Melanocyte of skin (primary cell): ENCODE measurements at places on chromosomes 2 and 18. TPM values are rescaled to one million over a fixed set of nuclear protein-coding genes. Genes with fewer than 3 reads are reported as not detected.

ADAM23 gene
- 5.5 and 18.5 TPM in 2 replicates for total RNA-seq

RBM44 gene
- total RNA-seq, result 0.34 and 0.36 TPM in 2 replicates

TRIM43 gene
- not detected in 2 replicates for total RNA-seq

INSIG2 gene
- 5.9 and 6.7 TPM in 2 replicates for total RNA-seq

CHRND gene
- total RNA-seq, result 0.36 TPM in 1 of 2 replicates, not detected in the other

TBR1 gene
- under 0.01 TPM in 1 of 2 replicates, not detected in the other for total RNA-seq

AAMP gene
- 120 and 131 TPM in 2 replicates for total RNA-seq

EVX2 gene
- not detected in 2 replicates for total RNA-seq

DSG1 gene
- total RNA-seq, result not detected in 2 replicates

CCDC102B gene
- 0.77 and 1.00 TPM in 2 replicates for total RNA-seq

TOGARAM2 gene
- under 0.01 TPM in 2 replicates for total RNA-seq

RGPD4 gene
- under 0.01 TPM in 1 of 2 replicates, not detected in the other for total RNA-seq

ST6GAL2 gene
- not detected in 2 replicates for total RNA-seq

SIX3 gene
- total RNA-seq, result not detected in 2 replicates

CABYR gene
- total RNA-seq, result 1.0 and 3.3 TPM in 2 replicates

DAPL1 gene
- total RNA-seq, result 11.7 and 20.0 TPM in 2 replicates

CPLX4 gene
- not detected in 2 replicates for total RNA-seq

SERPINB5 gene
- under 0.01 TPM in 1 of 2 replicates, not detected in the other for total RNA-seq

IL36A gene
- total RNA-seq, result not detected in 2 replicates

CGREF1 gene
- total RNA-seq, result 4.7 and 7.6 TPM in 2 replicates

ZSWIM2 gene
- not detected in 2 replicates for total RNA-seq

ALK gene
- total RNA-seq, result 1.3 and 3.9 TPM in 2 replicates

TMEM200C gene
- not detected in 2 replicates for total RNA-seq

PLEK gene
- not detected in 2 replicates for total RNA-seq

ANTXR1 gene
- 98.1 and 166 TPM in 2 replicates for total RNA-seq

ABCB6 gene
- total RNA-seq, result 90.9 and 106 TPM in 2 replicates

KCNS3 gene
- 20.0 and 57.1 TPM in 2 replicates for total RNA-seq

NAT8 gene
- total RNA-seq, result not detected in 2 replicates

CRACDL gene
- total RNA-seq, result not detected in 2 replicates

NFE2L2 gene
- total RNA-seq, result 59.7 and 64.9 TPM in 2 replicates

CYS1 gene
- 0.34 and 1.5 TPM in 2 replicates for total RNA-seq

ECEL1 gene
- total RNA-seq, result not detected in 2 replicates

GALR1 gene
- not detected in 2 replicates for total RNA-seq

CACNB4 gene
- total RNA-seq, result under 0.01 and 2.9 TPM in 2 replicates

CIDEA gene
- total RNA-seq, result 1.5 TPM in 1 of 2 replicates, not detected in the other

RNF25 gene
- total RNA-seq, result 35.3 and 42.7 TPM in 2 replicates

SP3 gene
- 91.0 and 95.6 TPM in 2 replicates for total RNA-seq

STAM2 gene
- 25.1 and 32.7 TPM in 2 replicates for total RNA-seq

RNF144A gene
- 61.6 and 84.2 TPM in 2 replicates for total RNA-seq

MPP4 gene
- 0.15 and 0.33 TPM in 2 replicates for total RNA-seq

METTL5 gene
- total RNA-seq, result 45.6 and 54.8 TPM in 2 replicates

NDUFS1 gene
- total RNA-seq, result 105 and 136 TPM in 2 replicates

TMEM198 gene
- 2.8 and 4.3 TPM in 2 replicates for total RNA-seq

GKN1 gene
- not detected in 2 replicates for total RNA-seq

EMX1 gene
- total RNA-seq, result not detected in 2 replicates

FBXO41 gene
- total RNA-seq, result 4.0 and 5.2 TPM in 2 replicates

AQP12B gene
- total RNA-seq, result not detected in 2 replicates

FHL2 gene
- 8.6 and 28.7 TPM in 2 replicates for total RNA-seq

TMEM17 gene
- 5.3 and 5.6 TPM in 2 replicates for total RNA-seq

KCTD18 gene
- 6.3 and 11.1 TPM in 2 replicates for total RNA-seq

CXCR1 gene
- total RNA-seq, result not detected in 2 replicates

ABCG5 gene
- 0.31 TPM in 1 of 2 replicates, not detected in the other for total RNA-seq

PDE1A gene
- total RNA-seq, result under 0.01 TPM in 1 of 2 replicates, not detected in the other

CTAGE1 gene
- total RNA-seq, result not detected in 2 replicates

SPR gene
- 29.6 and 49.1 TPM in 2 replicates for total RNA-seq

UGT1A1 gene
- total RNA-seq, result not detected in 2 replicates

PAX8 gene
- 0.36 TPM in 1 of 2 replicates, not detected in the other for total RNA-seq

PID1 gene
- under 0.01 and 0.77 TPM in 2 replicates for total RNA-seq
